ENCODE measurements at places on chromosomes 16 and 17.

DNA sequence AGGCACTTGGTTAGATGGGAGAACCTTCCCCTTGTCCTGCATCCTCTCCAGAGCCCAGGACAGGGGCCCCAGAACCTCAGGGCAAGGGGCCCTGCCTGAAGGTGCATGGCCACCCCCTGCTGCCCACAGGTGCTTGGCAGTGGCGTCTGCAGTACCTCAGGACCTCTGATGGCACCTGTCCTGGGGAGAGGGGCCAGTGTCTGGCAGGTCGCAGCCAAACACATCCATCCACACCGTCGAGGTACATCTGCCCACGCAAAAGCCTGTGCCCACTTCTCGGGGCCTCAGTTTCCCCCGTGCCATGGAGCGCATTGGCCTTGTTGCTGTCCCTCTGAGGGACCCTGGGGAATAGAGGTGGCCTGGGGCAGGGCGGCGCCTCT, 9.3 kb downstream of the MAP2K3 start:
- no peak for DNase-seq

DNA sequence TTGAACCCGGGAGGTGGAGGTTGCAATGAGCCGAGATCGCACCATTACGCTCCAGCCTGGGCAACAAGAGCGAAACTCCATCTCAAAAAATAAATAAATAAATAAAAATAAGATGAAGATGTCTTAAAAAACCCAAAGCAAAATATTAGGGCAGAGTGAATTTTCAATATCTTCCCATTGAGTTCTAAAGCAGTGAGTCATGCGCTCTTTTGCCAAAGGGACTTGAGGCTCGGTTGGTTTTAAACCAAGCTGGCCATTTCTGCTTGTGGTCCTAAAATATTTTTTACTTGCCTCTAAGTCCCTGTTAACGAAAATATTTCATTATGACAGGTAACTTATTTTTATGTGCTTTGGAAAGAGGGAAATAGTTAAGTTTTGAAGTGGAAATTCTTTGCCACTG, 4.7 kb downstream of the PAFAH1B1 start:
- no peak for DNase-seq

GRCh38 chr17:21174713-21175112, 39.2 kb downstream of the TMEM11 start:
- no peak for DNase-seq

DNA sequence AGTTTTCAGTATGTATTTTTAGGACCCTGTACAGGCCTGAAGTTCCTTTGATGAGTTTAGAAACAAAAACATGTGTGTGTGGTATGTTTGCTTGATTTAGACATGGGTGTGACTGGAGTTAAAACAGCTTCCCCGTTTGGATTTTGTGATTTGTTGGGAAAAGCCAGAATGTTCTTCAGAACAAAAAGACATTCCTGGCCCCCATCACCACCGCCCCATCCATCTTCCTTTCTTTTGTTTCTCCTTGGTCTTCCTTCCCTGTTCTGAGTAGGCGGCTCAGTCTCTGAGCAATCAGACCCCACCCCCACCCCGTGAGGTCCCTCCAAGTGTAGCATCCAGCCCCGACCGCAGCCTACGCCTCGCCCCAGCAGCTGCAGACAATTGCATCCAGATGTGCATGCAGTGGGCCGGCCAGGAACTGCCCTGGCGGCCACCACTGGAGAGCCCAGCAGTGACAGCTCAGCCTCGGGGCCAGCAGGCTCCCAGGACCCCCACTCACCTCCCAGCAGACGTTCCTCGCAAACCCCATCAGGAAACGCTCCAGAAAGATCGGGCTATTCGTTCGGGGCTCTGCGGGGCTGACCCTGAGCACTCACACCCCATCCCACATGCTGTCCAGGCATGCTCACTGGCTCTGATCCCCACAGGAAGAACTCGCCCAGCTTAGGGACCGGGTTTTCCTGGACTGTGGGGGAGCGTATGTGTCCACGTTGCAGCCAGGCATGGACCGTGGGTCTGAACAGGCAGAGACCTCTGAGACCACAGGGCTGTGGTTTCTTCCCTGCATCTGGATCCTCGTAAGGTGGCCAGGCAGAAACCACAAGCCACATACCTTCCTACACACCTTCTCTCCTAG, 99.8 kb upstream of the CDH5 start:
- no peak for DNase-seq

- DNase-seq, result no peak
Measured at GRCh38 chr17:48238933-48239602, 131.5 kb downstream of the SNX11 start.

GRCh38 chr16:89404561-89404960, 85.8 kb downstream of the ANKRD11 start:
- no peak for DNase-seq

DNA sequence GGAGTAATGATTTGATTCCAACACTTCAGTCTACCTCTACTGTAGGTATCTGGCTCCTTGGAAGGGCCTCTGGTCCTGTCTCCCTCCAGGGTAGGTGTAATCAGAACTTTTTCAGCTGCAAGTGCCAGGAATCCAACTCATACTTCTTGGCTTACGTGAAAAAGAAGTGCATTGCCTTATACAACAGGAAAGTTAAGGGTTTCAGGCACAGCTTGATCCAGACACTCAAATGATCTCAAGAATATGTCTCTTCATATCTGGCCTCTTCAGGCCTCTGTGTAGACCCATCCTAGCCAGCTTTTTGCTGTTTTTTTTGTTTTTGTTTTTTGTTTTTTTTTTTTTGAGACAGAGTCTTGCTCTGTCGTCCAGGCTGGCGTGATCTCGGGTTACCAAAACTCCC, 4.2 kb upstream of the CORO1A start:
- DNase-seq, result no peak

DNA sequence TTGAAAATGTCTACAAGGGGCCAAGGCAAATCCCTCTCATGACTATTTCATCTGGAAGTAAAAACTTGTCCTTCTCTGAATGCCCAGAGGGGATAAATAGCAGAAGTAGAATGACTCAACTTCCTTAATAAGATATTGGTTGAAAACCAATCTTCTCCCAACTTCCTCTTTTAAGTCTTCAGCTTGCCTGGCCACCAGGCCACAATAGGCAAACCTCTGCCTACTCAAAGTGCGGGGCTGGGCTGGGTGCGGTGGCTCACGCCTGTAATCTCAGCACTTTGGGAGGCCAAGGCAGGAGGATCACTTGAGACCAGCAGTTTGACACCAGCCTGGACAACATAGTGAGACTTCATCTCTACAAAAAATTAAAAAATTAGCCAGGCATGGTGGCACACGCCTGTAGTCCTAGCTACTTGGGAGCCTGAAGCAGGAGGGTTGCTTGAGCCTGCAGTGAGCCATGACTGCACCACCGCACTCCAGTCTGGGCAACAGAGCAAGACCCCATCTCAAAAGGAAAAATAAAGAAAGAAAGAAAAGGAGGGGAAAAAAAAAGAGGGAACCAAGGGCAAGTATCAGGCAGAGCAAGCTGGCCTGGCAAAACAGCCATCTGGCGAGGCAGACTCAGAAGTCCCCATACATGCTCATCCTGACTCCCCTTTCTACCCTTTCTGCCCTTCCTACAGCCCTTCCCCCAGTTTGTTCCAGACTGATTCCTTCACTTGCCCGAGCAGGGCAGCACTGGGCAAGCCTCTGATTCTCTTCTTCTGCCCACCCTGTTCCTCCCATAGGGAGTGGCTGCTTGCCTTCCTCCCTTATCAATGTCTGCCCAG, 20.6 kb downstream of the MAP3K14 start:
- DNase-seq, result no peak

DNA sequence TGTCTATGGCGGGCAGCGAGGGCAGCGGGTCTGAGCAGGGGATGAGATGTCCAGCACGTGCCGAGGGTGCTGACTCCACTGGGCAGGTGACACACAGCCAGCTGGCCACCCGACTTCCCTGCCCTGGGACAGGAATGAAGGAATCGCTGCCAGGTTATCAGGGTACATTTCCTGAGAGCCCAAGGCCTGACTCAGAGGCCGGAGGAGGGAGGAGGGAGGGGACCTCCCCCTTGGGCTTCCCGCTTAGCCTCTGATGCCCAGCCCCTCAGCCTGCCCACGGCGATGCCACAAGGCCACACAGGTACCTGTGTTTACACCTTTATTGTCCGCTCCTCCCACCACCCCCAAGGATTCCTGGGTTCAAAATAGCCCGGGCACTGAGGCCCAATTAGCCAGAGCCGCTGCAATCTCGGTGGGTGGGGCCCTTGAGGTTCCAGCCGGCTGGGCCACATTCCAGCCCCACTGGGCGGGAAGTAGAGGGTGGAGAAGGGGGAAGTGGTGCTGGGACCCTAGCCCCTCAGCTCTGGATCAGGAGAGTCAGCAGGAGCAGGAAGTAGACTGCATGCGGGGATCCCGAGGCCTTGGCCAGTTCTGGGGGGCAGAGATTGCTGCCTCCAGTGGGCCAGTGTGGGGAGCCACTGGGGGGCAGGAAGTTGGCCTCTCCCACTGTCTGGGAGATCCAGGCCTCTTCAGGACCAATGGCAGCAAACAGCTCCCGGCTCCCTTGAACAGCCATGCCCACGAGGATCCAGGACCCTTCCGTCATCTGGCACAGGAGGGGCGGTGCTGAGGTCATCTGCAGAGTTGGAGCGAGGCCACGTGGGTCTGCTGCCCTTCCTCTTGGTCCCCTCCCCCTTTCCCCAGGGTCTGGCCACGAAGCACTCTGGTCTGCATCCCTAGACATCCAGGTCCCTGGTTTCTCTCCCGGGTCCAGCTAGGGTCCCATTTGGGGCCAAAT, 3.4 kb upstream of the PRSS8 start:
- DNase-seq, result no peak

DNA sequence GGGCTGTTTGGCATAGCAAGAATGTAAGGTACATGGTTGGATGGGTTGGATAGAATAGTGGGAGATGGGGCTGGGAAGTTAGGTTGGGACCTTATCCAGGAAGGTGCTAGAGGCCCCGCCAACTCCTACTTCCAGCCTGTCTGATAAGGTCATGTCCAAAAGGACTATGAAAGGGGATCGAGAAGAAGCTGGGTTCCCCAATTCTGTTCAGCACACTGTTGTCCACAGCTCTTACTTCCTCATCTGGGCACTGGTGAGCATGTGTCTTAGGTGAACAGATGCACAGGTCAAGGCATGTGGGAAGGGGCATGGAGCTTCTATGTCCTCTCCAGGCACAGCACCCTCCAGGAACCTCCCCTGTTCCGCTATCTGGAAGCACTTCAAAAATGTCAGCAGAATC, 5.6 kb upstream of the ULK2 start:
- DNase-seq, result no peak

- DNase-seq, result no peak
Measured at GRCh38 chr16:67856927-67857546, 9.5 kb upstream of the CENPT start.

DNA sequence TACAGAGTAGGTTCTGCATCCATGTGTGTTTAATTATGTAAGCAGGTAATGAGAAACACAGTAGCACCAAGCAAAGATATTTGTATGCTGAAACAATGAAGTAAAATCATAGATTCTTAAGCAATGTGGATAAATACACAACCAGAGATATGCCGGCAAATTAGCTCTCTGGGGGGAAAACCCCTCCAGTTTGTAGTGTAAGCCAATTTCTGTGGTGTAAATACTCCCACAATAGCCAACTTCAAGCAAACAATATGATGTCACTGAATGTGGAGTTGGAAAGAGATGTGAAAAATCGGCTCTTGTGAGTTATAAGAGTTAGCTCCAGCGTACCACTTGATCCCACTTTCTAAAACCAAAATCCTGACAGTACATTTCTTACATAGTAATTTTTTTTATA, 3.9 kb upstream of the KRT38 start:
- DNase-seq, result no peak

- DNase-seq, result no peak
Measured at GRCh38 chr17:17001076-17001777, 29.3 kb upstream of the TNFRSF13B start.

- DNase-seq, result no peak
Measured at GRCh38 chr17:3447625-3448024, 14.0 kb upstream of the OR1E2 start.

DNA sequence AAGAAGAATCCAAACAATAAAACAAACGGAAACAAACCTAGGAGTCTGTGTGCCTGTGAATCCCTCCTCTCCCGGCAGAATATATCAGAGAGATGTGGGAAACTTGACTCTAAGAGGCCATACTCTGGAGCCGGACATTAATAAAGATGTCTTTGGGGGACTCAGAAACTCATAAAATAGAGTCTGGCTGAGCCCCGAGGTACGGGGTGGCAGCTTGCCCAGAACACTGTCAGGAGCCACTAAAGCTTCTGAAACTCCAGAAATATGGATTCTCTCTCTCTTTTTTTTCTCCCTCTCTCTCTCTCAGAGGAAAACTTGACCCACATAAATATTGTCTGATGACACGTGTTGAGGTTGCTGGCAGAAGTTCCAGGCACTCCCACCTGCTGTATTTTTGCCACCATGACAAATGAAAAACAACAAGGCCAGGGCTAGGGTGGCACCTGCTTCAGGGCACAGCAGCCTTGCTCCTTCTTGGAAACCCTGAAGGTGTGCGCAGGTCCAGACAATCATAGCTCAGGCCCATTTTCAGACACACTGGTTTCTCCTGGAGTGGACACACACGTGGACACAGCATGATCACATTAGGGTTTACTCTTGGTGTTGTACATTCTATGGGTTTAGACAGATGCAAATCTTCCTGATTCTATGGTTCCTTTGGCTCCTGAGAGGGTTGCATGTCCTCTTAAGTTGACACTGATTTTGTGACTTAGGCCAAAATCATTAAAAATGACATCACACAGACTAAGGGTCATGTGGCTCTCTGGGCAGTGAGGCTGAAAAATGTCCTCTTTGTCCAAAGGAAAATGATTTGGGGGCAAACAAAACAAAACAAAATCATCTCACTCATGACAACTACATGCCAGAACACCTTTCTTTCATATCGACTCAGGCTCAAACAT, 282.6 kb upstream of the IRX3 start:
- no peak for DNase-seq

GRCh38 chr16:23527961-23528643, 17.8 kb upstream of the GGA2 start:
- no peak for DNase-seq

DNA sequence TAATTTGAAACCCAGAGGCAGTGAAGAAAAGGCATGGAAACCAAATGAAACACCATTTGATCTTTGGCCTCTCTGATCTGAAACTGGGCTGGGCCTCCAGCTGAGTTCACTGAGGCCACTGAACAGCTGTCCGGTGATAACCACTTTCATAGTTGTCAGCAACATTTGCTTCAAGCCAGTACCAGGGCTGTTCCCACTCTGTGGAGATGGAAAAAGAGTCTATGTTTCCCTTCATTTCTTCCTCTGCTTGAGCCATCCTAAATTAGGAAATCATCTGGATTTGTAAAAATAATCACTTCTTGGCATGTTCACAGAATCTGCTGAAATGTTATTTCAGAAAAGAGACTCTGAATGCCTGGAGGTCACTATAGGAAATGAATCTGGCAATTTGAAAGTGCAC, 119.3 kb downstream of the STX8 start:
- DNase-seq, result no peak

GRCh38 chr17:373613-374230, 21.1 kb upstream of the RPH3AL start:
- DNase-seq, result no peak

DNA sequence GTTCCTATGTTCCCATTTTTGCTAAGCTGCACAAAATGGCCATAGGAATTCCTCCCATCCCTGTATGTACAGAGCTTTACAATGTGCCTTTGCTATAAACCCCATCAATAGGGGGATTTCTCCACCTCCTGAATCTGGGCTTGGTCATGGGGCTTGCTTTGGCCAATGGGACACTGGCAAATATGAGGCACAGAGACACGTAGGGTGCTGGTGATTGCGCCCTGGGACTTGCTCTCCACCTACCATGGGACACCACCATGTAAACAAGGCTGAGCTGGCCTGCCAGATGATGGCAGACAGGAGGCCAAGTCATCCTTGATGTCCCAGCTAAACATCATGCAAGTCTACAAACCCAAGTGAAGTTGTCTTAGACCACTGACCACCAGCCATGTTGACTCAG, 15.3 kb upstream of the ALDH3A1 start:
- DNase-seq, result no peak

Measured in NCI-H187 (cell line).